ENCODE measurements at places on chromosomes 4 and X. TPM values are rescaled to one million over a fixed set of nuclear protein-coding genes. Genes with fewer than 3 reads are reported as not detected.

Gene MANBA
- total RNA-seq = 22.2 TPM

Gene VAMP7
- 22.8 TPM for total RNA-seq

Gene CITED1
- total RNA-seq = 0.94 TPM

Gene FAM9C
- total RNA-seq = not detected

Gene KLHL34
- 1.6 TPM for total RNA-seq

Gene WDR13
- 178 TPM for total RNA-seq

Gene CACNA1F
- total RNA-seq = 0.03 TPM
